Left renal cortex interstitium (tissue), 4 donors: ENCODE measurements at places on chromosomes 11 and 22. TPM values are rescaled to one million over a fixed set of nuclear protein-coding genes. Genes with fewer than 3 reads are reported as not detected.

Gene LMO1
- polyA plus RNA-seq = 1.0 TPM

DNA sequence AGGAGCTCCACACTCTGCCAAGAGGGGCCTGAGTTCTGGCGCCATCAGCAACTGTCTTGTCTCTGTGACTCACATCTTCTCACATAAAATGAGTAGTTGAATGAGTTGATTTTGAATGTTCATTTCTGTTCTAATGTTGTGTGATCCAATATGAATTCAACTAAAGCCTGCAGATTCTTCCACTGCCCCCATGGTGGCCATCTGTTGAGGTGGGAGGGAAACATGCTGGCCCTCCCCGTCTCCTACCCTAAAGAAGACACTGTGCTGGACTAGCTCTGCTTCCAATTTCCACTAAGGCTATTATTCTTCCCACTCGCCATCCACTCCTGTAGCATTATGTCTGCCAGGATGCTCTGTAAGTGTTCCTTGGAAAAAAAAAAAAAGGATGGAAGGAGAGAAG, 555.6 kb upstream of the LARGE1 start:
- no peak for DNase-seq

DNA sequence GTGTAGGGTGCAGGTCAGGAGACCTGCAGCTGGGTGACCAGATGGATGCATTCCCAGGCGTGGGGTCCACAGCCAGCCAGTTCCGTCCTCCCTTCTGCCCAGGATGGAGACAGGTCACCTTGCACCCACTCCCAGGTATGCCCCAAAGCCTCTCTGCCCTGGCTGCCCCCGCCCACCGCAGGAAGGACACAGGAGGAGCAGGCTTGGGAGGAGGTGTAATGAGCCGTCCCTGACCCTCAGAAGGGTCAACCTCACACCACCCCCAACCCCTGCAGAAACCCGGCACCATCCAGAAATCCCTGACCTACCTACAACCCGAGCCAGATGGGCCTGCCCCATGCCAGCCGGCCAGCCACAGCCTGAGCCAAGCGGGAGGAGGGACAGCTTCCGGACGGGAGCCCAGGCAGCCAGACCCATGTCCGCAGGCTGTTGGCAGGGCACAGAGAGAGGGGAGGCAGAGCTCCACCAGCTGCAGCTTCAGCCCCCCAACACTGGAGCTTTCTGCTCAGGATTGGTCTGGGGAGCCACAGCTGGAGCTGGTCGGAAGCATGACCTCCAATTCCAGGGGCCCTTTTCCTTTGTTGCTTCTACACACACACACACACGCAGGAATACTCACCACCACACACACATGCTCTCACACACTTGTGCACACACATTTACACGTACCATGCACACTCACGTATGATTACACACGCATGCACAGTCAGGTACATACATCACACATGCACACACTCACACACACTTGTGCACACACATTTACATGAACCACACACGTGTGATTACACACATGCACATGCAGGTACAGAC, 5.3 kb downstream of the IFITM10 start:
- no peak for DNase-seq

GRCh38 chr22:29816539-29816938, 21.5 kb downstream of the ASCC2 start:
- no peak for DNase-seq

- DNase-seq = no peak
Observed at GRCh38 chr22:37053310-37054055, 1.9 kb downstream of the KCTD17 start.

Gene ANKRD13D
- 53.9 TPM for polyA plus RNA-seq

- no peak for DNase-seq
Observed at GRCh38 chr11:2313051-2313951, 11.5 kb downstream of the TSPAN32 start.

DNA sequence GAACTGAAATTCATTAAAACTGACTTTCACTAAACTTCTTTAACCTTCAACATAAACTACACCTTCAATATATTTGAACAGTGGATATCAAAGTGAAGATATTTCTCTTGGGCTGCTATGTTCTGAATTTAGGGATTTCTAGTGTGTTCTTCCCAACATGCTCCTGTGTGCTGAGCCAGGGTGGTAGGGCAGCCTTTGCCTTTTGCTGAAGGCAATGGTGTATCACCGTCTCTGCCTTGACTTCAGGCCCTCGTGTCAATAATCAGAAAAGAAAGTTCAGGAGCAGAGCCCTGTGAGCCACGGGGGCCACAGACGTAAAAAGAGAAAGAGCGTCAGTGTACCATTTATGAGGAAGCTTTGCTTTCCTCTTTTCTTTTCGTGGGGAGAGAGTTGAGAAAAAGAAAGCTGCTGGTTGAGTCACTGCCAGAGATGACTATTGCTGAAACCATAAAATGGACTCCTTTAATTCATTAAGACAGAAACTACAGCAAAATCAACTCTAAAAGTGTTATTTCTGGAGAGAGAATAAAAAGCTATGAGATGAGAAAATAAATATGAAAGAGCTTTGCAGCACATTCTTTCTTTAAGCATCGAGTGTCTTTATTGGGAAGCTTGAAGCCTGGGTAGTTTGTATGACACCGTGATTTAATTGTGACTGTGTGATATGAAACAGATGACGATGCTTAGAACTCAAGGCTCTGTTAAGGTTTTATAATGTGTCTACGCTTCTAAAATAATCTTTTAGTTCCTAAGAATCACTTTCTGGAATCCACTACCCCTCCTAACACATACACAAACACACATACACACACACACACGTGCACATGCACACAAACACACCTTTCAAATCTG, 271.8 kb upstream of the MTNR1B start:
- no peak for DNase-seq

Gene TEX54
- not detected for polyA plus RNA-seq
